ENCODE measurements at places on chromosomes 2 and 18.

DNA sequence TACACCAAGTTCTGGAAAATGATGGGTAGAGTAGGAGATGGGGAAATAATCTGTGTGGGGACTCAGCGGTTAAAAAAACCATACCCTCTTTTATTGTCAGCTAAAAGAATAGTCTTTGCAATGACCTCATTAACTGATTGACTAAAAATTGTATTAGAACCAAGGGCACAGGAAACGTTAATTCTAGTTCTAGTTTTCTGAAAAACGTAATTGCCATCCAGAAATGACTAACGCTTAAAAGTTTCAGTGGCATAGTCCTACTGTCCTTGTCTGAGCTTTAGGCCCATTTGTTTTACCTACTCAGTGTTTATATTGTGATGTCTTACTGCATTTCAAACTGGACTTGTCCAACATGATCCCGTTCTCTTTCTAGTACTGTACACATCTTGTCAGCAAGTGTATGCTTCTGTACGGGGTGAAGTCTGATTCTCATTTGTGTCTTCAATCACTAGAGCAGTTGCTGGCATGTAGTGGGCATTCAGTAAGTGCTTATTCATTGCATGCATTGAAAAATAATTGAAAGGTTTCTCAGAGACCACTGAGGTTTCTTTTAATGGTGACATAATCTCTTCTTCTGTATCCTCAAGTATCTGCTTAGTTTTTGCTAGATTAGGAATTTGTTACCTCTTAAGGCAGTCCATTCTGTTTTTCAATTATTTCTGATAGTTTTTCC lies 81.5 kb downstream of the ZNF407 start:
- no peak for DNase-seq

- DNase-seq, result no peak
These were observed 364.7 kb downstream of the TXNL1 start for GRCh38 chr18:56273541-56274219.

- DNase-seq, result peak; percentile 60
These were observed at the start of gene TNFAIP6 for GRCh38 chr2:151357359-151357758. Gene TNFAIP6 (plus strand): TSS chr2:151357592. CDS start chr2:151357667, 75 bp downstream.

DNA sequence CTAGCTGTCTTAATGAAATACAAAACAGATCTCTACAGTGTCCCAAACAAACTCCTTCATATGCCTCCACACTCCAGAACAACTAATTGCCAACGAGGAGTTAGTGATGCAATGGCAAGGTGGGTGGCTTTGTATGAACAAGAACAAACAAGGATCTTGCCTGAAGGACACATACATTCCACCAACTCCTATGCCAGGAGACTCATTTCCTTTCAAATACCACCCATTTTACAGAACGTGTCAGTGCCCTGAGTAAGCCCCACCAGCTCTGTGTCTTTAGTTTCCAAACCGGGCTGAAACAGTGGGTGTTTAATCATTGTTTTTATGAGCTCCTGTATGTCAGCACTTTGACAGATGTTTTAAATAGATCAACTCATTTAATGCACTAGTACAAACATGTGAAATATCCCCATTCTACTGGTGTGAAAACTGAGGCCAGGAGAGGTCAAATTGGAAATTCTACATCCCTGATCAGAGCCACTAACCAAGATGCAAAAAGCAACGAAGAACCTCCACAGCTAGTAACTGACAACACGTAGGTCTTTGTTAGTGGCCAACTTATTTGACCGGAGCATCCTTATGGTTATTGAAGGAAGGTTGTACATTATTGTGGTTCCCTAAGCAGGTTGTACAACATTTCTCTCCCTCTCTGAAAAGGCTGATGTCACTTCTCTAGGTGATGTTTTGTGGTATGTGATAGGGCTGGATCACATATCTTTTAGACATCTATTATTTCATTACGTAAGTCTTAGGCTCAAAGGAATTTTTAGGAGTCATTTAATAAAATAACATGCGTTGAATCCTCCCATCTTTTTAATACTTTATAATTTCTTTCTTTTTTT lies 534.9 kb upstream of the TNP1 start:
- peak; percentile 10 for DNase-seq

DNA sequence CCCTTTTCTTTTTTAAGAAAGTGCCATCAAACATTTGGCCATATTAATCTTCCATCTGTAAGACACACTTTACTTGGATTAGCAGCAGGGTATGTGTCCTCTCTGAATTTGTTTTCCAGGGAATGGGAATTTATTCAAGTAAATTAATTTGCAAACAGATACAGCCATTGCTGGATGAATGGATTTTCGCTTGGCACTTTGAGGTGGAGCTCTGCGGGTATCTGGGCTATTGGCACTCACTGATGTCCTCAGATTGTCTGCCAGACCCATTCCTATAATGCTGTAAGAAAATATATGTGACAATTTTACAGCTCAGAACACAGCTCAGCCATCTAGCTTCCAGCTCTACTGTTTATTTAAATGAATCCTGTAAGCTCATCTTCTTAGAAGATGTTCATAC lies 201.2 kb upstream of the CDH20 start:
- DNase-seq, result no peak

DNA sequence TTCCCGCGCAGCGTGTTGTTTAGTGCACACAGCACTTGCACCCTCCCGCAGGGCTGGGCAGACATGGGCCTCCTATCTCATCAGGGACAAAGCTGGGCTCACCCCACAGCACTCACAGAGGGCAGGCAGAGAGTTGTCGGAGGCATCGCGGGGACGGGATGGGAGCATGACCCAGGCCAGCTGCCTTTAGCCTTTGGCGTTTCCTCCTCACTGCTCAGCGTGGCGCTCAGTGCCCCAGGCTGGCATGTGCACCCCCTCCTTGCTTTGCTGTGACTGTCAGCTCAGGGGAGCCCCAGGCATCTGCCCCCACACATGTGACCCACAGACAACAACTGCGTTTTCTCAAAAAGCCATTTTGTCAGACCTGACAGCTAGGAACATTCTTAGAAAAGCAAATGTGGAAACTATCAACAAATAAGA lies 101.1 kb downstream of the RNF144A start:
- DNase-seq, result no peak

DNA sequence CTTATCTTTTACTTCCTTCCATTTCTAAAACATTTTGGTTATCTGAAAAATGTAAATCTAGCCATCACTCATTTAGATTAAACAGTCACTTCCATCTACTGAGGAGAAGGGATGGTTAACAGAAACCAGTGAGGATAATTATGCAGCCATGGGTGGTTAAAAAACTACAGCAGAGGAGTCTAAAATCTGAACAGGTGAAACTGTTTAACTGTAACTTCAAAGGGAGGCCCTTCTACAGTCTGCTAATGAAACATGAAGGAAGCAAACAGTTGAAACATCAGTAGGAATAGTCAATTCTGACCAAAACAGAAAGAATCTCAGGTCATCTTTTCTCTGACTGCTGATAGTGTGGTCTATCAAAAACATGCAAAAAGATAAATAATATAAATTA lies 71.0 kb downstream of the DTNB start:
- DNase-seq, result no peak

DNA sequence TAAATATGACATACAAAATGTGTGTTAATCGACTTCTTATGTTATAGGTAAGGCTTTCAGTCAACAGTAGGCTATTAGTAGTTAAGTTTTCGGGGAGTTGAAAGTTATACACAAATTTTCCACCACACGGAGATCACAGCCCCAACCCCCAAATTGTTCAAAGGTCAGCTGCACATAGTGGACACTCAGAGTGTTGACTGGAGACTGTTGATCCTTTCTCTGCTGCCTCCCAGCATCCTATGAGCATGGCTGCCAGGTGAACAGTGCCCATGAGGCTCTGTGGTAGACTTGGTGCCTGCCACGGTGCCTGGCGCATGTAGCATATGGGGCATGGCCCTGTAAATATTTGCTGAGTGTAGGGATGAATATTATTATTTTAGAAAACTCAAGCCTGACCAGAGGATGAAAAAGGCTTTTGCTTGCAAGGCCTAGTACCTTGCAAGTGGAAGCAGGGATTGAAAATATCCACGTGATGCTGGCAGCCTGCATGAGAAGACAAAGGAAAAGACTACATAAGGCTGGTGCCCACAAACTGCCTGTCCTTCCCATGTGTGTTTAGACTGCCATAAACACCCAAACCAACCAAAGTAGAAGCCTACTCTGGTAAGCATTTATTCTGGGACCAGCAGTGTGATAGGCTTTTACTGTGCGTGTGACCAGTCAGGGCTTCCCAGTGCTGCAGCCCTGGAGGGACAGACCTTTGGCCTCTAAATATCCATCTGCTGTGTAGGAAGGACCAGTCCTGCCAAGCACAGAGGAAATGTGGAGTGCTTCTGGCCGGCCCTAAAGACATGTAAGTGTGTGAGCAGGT lies 226.1 kb downstream of the LDLRAD4 start:
- DNase-seq, result no peak

- no peak for DNase-seq
These were observed 54.6 kb upstream of the COBLL1 start for GRCh38 chr2:164896226-164896625.

DNA sequence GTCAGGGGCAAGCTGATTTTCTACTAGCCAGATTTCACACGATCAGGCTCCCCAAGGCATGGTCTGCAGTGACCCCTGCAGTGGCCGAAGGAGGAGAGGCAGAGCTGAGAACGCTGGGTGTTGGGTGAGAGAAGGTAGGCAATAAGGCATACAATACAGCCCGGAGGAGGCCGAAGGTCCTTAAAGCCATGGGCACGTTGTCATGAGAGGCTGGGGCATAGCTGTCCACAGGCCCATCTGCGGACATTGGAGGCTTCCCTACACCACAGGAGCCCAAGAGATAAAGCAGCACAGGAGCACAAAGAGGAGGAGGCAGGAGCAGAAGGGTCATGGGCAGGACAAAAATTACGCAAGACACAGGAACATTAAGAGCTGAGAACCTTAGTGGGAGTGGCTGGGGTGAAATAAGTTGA lies 16.7 kb upstream of the BZW1 start:
- DNase-seq, result no peak

- no peak for DNase-seq
These were observed 97.1 kb upstream of the MAP4K3 start for GRCh38 chr2:39534095-39534711.

- DNase-seq, result no peak
These were observed 47.3 kb downstream of the RBKS start for GRCh38 chr2:27842894-27843293.

DNA sequence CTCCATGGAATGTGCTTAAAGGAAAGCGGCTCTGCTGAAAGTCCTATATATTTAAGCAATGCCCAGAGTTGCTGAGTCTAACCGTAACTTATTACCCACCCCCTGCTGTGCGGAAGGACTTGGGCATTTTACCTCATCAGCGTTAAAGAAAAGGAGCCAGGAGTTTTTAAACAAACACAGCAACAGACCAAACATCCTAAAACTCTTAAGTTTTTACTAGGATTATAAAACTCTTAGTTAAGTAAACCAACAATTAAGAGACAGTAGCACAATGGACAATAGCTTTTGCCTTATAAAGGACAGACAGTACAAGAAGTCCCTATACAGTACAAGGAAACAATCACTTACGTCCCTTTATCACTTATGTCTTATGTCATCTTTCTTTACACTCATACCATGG lies 90.2 kb downstream of the ZNF521 start:
- DNase-seq, result no peak

- DNase-seq, result no peak
These were observed 850.4 kb downstream of the GALR1 start for GRCh38 chr18:78099979-78100588.

DNA sequence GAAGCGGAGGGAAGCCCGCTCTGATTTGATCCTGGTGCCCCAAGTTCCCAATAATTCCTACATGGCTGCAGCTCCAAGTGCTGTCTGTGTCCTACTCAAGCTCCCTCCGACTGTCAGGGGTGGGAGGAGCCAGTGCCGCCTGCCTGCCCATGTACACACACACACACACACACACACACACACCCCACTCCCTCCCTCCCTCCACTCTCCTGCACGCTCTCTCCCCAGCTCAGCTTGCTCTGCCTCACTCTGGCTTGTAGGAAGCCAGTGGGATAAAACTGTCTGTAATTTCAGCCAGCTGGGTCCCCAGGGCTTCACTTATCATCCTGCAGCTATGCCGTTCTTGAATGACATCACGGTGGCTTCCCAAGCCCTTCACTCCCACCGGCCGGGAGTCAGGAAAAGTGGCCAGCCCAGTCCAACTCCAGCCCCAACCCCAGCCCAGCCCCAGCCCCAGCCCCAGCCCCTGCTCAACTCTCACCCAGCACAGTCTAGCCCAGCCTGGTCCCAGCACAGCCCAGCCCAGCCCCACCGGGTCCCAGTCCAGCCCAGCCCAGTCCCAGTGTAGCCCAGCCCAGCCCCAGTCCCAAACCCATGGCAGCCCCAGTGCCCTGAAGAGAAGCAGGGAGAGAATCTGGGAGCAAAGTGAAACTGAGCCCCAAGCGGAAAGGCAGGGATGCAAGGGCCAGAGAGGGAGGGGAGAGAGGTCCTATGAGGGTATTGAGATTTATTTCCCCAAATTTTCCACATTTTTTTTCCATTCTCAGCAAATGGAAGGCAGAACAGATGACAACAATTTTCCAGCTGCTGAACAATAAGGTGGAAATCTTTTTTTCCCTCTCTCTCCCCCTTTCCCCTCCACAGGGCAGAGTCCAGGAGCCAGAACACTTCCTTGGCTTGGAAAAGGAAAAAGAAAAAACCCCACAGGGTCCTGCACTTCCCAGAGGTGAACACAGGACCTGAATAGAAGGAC lies 144.0 kb downstream of the TNS1 start:
- no peak for DNase-seq

DNA sequence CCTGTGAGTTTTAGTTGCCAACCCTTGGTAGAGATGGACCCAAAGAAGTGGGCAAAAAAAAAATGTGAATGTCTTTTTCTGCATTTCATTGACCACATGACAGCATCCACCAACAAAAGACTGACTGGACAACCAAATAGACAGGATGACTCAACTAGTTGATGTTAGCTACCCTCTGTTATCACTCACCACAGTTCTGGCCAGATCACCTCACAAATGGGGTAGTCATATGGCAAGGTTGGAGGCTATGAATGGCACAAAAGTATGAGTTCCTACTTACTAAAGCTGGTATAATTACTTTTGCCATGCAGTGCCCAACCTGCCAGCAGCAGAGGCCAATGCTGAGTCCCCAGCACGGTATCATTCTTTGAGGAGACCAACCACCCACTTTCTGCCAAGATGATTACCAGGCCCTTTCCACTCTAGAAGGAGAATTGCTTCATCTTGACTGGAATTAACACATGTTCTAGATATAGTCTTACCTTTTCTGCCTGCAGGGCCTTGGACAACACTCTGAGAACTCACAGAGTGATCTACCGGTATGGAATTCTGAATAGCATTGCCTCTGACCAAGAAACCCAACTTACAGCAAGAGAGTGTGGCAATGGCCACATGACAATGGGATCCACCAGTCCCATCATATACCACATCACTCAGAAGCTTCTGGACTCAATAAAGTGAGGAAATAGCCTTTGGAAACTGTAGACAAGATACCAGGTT lies 20.1 kb upstream of the TCF7L1 start:
- no peak for DNase-seq

- no peak for DNase-seq
These were observed 67.3 kb downstream of the NDUFA10 start for GRCh38 chr2:239957681-239958472.

- no peak for DNase-seq
These were observed 102.6 kb upstream of the GLI2 start for GRCh38 chr2:120632796-120633646.

DNA sequence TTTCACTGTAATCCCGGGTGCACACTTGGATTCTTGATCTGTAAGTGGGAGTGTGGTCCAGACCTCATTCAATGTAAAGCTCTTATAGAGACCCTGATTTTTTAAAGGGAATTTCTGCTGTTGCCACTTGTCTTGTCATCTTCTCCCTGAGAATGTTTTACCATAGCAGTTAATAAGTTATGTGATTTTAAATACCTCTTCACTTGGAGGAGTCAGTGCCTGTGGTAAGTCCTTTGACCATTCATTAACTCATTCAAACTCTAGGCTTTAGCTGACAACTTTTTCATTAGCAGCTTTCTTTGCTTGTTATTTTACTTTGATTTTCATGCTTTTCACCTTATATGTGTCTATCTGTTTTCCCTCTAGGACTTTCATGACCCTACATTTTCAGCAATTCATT lies 51.3 kb downstream of the FMNL2 start:
- peak; percentile 56 for DNase-seq
